ENCODE measurements at places on chromosomes 6 and 20.

DNA sequence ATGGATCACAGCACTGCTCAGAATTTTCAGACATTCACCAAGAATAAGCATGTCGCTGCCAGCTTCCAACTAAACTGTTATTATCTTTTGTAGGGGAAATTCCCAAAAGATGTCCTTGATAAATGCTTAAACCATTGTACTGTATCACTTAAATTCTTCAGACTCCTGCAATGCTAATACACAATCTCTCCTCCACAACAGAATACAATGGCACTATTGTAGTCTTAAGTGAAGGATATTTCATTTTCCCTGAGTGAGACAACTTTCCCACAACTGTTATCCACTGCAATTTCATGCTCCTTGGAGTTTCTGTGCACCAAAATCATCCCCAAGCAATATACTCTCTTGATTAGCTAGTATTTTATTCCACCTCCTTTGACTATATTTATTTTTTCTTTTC, 189.7 kb downstream of the COL9A1 start:
- DNase-seq = no peak

DNA sequence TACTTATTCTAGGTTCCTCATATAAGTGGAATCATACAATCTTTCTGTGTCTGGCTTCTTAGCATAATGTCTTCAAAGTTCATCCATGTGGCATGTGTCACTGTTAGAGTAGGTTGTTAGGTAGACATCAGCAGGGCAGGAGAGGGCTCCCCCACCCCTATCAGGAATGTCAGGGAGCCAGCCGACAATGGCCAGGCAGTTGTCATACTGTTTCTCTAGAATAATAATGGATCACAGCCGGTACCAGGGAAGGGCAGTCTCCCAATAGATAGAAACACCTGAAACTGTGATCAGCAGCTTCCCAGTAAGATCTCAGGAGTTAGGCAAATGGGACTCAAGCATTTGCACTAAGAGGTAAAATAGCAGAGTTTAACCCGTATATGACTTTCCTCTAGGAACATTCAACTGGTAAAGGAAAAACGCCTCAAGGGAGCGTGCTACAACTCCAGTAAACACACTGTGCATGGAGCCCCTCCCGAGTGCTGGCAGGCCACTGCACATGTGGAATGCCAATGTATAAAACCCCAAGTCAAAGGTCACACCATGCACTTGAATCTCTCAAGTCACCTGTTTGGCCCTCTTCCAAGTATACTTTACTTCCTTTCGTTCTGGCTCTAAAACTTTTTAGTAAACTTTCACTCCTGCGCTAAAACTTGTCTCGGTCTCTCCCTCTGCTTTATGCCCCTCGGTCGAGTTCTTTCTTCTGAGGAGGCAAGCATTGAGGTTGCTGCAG, 29.8 kb upstream of the SIRT5 start:
- DNase-seq = no peak

DNA sequence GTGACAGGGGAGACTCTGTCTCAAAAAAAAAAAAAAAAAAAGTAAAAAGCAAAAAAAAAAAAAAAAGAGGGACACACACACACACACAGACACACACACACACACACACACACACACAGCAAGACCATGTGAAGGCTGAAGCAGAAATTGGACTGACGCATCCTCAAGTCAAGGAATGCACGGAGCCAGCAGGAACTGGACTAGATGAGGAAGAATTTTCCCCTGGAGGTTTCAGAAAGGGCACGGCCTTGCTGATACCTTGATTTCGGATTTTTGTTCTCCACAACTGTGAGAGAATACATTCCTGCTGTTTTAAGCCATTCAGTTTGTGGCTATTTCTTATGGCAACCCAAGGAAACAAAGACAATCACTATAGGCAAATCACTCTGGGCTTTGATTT, 176.9 kb upstream of the SALL4 start:
- no peak for DNase-seq

- DNase-seq = no peak
Observed at GRCh38 chr6:130322673-130323268, 43.0 kb upstream of the TMEM200A start.

- no peak for DNase-seq
Observed at GRCh38 chr6:56574292-56574691, 68.4 kb downstream of the DST start.

GRCh38 chr6:76774781-76775384, 688.4 kb downstream of the HTR1B start:
- DNase-seq = no peak

DNA sequence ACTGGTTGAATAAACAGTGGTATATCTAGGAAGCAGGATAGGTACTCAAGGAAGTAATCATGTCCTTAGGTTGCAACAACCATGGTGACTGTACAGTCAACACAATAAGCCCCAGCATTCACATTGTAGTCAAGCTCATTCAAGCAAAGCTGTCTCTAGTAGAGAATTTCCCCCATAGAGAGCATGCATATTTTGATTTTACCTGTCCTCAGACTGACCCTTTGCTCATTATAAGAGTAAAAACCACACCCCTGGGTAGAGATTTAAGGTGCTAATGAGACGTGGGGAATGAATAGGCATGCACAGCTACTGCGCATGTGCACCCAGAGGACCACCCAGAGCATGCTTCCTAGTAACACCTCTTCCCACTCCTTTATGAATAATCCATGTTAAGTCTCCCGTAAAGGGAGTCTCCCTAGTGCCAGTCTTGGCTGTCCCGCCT, 6.1 kb upstream of the RNF8 start:
- DNase-seq = no peak

GRCh38 chr6:38168699-38169098, 349.2 kb downstream of the ZFAND3 start:
- no peak for DNase-seq

DNA sequence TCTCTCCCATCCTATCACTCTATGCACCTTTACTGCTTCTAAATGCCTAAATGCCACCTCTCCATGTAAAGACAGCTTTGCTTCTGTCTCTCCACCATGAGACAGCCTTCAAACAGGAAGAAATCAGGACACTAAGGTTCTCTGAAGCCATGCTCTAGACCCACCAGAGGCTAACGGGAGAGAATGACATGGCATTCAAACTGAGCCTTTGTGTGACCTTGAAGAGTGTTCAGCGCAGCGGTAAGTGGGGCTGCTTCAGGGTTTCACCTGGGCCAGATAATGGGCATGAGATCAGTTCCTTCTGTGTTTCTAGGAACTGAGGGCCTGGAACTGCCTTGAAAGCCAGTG, 20.1 kb downstream of the FAM50B start:
- peak; percentile 49 for DNase-seq
